ENCODE measurements at places on chromosomes 7 and 10.

DNA sequence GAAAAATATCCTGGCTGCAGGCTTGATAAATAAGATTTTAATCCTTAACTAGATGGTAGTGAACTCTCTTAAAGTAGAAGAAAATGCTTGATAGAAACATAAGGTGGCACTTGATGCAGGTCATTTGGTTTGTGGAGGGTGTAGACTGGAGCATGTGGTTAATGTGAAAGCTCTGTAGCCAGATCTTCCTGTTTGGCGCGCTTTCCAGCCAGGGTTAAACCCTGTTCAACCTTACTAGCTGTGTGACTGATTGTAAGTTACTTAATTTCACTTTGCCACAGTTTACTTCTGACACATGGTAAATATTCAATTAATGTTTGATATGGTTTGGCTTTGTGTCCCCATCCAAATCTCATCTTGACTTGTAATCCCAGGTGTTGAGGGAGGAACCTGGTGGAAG lies 394.0 kb downstream of the REEP3 start:
- DNase-seq: no peak

- DNase-seq: no peak
Measured at GRCh38 chr10:5507649-5508131, 8.3 kb upstream of the CALML5 start.

DNA sequence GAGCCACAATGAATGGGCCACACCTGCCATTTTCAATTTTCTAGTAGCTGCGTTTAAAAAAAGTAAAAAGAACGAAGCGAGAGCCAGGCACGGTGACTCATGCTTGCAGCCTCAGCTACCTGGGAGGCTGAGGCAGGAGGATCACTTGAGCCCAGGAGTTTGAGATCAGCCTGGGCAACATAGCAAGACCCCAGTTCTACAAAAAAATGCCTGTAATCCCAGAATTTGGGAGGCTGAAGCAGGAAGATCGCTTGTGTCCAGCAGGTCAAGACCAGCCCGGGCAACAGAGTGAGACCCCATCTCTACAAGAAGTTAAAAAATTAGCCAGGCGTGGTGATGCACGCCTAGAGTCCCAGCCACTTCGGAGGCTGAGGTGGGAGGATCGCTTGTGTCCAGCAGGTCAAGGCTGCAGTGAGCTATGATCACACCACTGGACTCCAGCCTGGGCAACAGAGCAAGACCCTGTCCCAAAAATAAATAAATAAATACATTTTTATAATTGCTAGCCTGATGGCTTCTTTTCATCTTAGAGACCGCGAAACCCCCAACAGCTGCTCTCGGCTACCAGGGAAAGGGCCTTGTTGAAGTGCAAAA lies 32.1 kb downstream of the MICALL2 start:
- no peak for DNase-seq

GRCh38 chr10:60856405-60856804 lies 78.1 kb downstream of the CDK1 start:
- no peak for DNase-seq

- DNase-seq: no peak
Measured at GRCh38 chr7:27283558-27283957, 41.0 kb downstream of the EVX1 start.

- no peak for DNase-seq
Measured at GRCh38 chr10:121305066-121305465, 293.2 kb downstream of the FGFR2 start.

DNA sequence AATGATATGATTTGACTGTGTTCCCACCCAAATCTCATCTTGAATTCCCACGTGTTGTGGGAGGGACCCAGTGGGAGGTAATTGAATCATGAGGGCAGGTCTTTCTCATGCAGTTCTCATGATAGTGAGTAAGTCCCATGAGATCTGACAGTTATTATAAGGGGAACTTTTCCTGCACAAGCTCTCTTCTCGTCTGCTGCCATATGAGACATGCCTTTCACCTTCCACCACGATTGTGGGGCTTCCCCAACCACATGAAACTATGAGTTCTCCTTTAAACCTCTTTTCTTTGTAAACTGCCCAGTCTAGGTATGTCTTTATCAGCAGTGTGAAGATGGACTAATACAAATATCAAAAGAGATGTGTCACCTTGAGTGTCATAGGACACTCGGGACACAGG lies 502.7 kb upstream of the PODXL start:
- DNase-seq: no peak

DNA sequence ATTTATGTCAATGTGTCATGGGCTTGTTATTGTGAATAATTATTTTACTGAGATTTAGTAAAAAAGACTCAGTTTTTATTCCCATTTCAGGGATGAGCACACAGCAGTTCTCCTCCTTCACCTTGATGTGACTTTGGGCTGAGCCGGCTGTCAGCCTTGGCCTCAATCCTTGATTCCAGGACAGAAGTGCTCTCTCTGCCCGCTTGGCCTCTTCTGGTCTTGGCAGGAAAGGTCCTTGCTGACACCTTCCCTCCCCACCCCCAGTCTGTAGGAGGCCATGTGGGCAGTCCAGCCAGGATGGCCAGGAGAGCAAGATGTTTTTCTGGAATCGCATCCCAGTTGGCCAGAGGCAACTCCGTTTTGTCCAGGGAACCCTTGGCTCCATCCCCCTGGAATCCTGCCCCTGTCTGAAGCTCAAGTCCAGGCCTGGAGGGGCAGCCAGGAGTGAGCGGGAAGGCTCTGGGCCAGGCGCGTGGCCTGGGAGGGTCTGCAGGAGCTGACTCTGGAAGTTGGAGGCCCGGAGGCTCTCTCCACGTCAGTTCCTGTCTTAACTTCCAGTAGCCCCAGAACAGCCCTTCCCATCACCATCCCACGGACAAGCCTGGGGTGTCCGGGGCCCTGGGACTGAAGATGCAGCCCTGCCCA lies 100.9 kb downstream of the PDGFA start:
- no peak for DNase-seq

GRCh38 chr10:79084012-79084971 lies 15.5 kb downstream of the ZMIZ1 start:
- DNase-seq: no peak

GRCh38 chr10:61795147-61795546 lies 106.4 kb upstream of the ARID5B start:
- DNase-seq: no peak

DNA sequence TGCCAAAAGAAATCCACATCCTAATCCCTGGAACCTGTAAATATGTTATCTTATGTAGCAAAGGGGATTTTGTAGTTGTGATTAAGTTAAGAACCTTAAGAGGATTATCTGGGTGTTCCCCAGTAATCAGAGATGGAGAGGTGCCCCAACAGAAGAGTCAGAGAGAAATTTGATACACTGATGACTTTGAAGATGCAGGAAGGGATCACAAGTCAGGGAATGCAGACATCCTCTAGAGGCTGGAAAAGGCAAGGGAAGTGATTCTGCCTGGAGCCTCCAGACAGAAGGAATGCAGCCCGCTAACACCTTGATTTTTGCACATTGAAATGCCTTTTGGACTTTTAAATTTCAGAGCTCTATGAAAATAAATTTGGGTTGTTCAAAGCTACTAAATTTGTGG lies 531.7 kb downstream of the DNAJB9 start:
- no peak for DNase-seq

GRCh38 chr10:100886963-100887362 lies 25.8 kb upstream of the SLF2 start:
- DNase-seq: no peak

- DNase-seq: peak; percentile 6
Measured at GRCh38 chr10:11610826-11611247, 613 bp downstream of the USP6NL start.

DNA sequence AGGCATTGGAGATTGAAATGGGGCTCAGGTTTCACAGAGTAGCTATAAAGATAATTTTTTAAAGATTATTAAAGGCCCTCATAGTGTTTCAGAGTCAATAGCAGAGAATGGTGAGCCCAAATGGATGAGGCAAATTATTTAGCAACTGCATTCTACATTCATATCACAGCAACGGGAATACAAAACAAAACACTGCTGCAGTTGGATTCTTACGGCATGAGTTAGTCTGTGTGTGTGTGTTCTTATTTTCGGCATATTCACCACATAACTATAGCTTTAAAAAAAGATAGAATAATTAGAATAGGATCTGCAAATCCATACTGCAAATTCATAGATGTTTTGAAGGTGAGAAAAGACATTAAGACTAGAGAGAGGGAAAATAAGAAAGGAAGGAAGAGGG lies 66.0 kb downstream of the SUGCT start:
- DNase-seq: no peak

- no peak for DNase-seq
Measured at GRCh38 chr10:77300682-77301302, 336.8 kb downstream of the KCNMA1 start.

- no peak for DNase-seq
Measured at GRCh38 chr10:77463967-77464745, 173.5 kb downstream of the KCNMA1 start.

- no peak for DNase-seq
Measured at GRCh38 chr7:76022026-76022780, 25.6 kb downstream of the STYXL1 start.

GRCh38 chr7:133501771-133502170 lies 248.9 kb downstream of the EXOC4 start:
- DNase-seq: no peak

DNA sequence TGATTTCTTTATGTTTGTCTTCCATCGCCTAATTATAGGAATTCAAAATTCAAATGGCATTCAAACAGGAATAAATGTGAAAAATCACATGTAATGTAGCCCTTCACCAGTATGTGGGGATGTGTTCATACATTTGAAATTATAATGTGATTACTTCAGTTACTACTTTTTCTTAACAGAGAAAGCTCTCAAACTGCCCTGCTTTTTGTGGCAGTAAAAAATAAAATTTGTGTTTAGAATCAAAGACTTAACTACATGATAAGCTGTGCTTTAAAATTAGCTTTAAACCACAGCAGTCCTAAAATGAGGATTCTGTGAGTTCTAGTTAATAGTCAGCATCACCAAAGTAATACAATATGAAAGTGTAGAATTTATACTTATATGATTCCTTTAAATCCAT lies 7.8 kb upstream of the HERC4 start:
- no peak for DNase-seq

DNA sequence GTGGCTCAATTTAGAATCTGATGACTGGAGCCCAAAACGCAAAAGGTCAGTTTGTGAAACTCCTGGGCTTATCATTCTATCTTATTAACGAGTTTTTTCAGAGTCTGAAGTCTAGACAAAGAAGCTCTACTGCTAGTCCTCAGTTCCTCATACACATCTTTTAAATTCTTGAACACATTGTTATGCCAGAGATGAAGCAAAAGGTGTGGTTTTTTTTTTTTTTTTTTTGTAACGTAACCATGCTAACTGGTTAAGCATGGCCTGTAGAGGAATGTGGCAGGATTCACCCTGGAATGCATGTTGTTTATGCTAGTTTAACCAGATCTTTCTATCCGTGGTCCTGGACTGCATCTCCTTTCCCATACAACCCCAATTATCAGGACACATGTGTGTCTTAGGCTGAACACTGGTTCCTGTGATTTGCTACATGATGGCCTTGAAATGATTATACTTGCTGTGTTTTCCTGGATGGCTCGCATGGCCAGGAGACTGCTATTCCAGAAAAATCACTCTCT lies 79.3 kb upstream of the MDFIC start:
- DNase-seq: no peak

DNA sequence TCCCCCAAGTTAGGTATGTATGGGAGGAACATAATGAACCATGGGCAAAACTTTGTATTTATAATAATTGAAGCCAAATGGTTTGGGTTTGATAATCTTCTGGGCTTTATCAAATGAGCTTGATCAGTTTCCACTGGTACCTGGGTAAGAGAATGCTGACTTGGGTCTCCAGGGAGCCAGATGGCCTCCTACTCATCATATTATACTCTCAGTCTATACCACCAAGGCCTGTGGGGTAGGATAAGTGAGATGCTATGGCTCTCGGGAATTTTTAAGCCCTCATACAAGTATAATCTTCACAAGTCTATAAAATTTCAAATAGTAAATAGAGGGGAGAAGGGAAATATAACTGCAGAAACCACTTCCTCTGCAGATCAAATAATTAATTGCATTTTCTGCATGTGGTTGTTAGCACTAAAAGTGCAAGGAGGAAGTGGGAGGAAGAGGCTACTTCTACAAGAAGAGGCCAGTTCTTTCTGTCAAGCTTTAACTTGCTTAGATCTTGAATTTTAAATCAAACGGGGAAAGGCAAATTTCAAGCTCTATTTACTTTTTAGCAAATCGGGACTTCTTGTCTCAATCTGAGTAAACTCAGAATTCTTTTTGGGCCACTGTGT lies 349.0 kb downstream of the SORCS1 start:
- no peak for DNase-seq

DNA sequence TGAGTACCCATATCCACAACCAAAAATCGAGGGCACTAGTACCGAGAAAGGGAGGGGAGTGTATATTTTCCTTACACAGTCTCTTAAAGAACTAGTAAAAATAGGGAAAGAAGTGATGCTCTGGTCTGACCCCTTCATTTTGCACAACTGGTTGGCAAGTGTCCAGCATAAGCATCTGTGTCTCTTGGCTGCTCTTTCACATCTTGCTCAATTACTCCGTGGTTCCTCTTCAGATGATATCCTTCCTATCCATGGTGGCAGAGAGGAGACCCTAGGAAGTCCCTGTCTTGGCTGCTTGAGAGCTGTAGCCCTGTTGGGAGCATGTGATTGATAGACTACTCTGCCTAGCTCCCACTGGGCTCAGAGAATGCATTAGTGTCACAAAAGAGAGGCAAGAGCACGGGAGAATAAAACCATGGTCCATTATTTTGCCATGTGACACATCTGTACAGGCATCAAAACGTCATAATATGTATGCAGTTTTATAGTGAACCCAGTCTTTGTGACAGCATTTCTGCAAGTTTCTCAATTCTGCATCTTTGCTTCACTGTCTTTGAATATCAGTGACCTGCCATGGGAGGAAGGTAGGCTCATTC lies 111.8 kb upstream of the ANKRD1 start:
- DNase-seq: no peak

GRCh38 chr10:75883081-75884072 lies 452.0 kb downstream of the LRMDA start:
- no peak for DNase-seq

DNA sequence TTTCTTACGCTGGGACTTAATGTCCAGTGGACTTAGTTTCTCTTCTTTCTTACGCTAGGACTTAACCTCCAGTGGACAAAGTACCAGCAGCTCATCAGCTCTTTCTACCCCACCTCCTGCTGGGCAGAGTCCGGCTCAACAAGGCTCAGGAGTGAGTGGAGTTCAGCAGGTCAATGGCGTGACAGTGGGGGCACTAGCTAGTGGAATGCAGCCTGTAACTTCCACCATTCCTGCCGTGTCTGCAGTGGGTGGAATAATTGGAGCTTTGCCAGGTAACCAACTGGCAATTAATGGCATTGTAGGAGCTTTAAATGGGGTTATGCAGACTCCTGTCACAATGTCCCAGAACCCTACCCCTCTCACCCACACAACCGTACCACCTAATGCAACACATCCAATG lies 199.7 kb downstream of the MLLT10 start:
- DNase-seq: no peak

All from stimulated activated CD4-positive, alpha-beta T cell treated with anti-CD3 and anti-CD28 coated beads, Interleukin-4, amount 100 ng/mL, for 4 hours (primary cell).